ENCODE measurements at places on chromosomes 4 and X.

DNA sequence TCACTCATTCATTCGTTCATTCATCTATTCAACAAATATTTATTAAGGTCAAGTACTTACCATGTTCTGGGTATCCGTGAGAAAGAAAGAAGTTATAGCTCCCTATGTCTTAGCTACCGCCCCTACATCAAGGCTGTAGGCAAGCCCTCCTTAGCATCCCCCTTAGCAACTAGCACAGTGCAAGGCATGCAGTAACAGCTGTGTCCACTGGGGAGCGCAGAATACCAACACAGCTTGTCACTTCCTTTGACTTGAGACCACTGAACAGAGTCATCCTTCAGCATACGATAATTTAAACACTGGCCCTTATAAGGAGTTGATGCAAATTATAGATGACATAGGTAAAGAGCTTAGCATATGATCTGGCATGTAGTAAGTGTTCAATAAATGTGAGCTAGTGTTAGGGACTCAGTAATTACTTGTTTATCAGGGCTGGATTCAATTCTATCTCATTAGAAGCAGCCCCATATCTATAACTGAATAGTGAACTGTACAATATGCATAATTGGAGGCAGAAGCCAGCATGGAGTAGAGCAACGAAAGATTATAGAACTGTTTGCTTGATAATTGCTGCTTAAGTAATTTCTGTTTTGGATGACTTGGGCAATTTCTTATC, 8.7 kb downstream of the KIAA1210 start:
- no peaks in the 10 kb centered on the region for H3K4me1 ChIP-seq
- no peak overlapping the region for H3K4me3 ChIP-seq
- H3K27me3 ChIP-seq = no peaks in the 10 kb centered on the region
- peak; percentile 67 for DNase-seq
- no peak overlapping the region for H3K27ac ChIP-seq

GRCh38 chrX:12505127-12505526, 286.1 kb upstream of the PRPS2 start:
- DNase-seq = no peak
- H3K27me3 ChIP-seq = no peaks in the 10 kb centered on the region
- no peak overlapping the region for H3K4me3 ChIP-seq
- H3K4me1 ChIP-seq = no peaks in the 10 kb centered on the region
- H3K36me3 ChIP-seq = no peaks in the 10 kb centered on the region
- H3K27ac ChIP-seq = no peak overlapping the region

DNA sequence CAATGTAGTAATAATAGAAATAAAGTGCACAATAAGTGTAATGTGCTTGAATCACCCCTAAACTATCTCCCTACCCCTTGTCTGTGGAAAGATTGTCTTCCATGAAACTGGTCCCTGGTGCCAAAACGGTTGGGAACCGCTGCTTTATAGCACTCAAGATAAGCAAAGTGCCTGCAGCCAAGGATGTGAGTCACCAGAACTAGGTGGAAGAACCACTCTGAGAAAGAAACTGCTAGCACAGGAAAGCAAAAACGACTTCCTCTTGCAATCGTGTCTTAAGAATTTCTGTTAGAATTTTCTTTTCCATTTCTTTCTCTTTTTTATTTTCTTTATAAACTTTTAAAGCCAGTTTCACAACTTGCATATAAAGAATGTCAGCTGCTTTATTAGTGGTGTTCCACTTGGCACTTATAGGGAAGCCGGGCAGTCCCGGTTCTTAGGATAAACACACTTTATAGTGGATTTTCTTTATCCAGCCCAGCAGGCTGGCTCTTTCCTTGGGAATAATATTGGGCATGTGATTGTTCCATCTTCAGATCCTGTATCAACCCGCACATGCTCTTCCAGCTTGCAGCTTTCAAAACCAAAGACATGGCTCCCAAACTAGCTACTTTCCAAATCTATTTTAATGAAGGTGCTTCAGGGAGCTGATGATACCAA, 32.3 kb upstream of the CXCL8 start:
- peaks cover 24% of the 10 kb centered on the region for H3K4me1 ChIP-seq
- no peak overlapping the region for H3K4me3 ChIP-seq
- no peak for DNase-seq
- no peak overlapping the region for H3K27ac ChIP-seq
- no peaks in the 10 kb centered on the region for H3K27me3 ChIP-seq
- no peaks in the 10 kb centered on the region for H3K36me3 ChIP-seq

DNA sequence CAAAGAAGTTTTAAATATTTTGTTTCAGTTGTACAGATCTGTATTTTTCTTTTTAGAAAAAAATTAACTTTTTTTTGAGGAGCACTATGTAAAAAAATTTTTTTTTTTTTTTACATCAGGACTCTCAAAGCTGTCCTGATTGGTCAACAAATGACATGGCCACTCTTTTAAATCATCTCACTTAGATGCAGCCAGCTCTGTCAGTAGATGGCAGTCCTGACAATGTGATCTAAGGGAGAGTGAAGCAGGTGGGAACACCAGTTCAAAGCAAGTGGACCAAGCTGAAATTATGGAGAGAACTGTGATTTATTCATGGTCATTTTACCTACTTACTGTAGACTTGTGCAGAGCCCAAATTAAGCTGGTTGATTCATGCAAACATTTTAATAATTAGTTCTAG, 174.7 kb upstream of the GPRIN3 start:
- no peaks in the 10 kb centered on the region for H3K36me3 ChIP-seq
- H3K4me1 ChIP-seq = no peaks in the 10 kb centered on the region
- DNase-seq = peak; percentile 70
- no peak overlapping the region for H3K4me3 ChIP-seq
- no peak overlapping the region for H3K27ac ChIP-seq
- H3K27me3 ChIP-seq = no peaks in the 10 kb centered on the region

DNA sequence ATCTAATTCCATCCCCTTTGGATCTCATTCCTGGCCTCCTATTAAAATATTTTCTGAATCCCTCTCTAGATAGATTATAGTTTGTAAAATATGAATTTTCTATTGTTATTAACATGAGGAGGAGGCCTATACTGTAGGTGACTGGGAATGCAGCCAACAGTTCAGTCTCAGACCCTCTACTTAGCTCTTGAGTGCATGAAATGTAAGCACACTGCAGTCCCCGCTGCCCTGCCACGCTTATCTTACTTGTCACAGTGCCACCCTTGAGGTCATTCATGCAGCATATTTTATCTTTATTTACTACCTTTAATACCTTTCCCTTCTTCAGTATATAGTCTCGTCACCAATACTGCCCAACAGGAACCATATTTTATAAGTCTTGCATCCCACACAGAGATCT, 151.0 kb downstream of the CAMK2D start:
- H3K27ac ChIP-seq = no peak overlapping the region
- H3K4me3 ChIP-seq = no peak overlapping the region
- DNase-seq = no peak
- H3K4me1 ChIP-seq = no peaks in the 10 kb centered on the region
- H3K36me3 ChIP-seq = no peaks in the 10 kb centered on the region

GRCh38 chrX:38699696-38700095, 101.6 kb upstream of the MID1IP1 start:
- H3K36me3 ChIP-seq = no peaks in the 10 kb centered on the region
- no peak overlapping the region for H3K4me3 ChIP-seq
- H3K27me3 ChIP-seq = no peaks in the 10 kb centered on the region

GRCh38 chrX:19624739-19625138, 109.4 kb upstream of the MAP3K15 start:
- no peaks in the 10 kb centered on the region for H3K4me1 ChIP-seq
- H3K36me3 ChIP-seq = no peaks in the 10 kb centered on the region
- H3K4me3 ChIP-seq = no peak overlapping the region
- no peak overlapping the region for H3K27ac ChIP-seq

- peaks cover 13% of the 10 kb centered on the region for H3K4me1 ChIP-seq
- H3K27me3 ChIP-seq = no peaks in the 10 kb centered on the region
- no peak for DNase-seq
Measured at GRCh38 chr4:184355111-184355604, 119.2 kb downstream of the IRF2 start.

DNA sequence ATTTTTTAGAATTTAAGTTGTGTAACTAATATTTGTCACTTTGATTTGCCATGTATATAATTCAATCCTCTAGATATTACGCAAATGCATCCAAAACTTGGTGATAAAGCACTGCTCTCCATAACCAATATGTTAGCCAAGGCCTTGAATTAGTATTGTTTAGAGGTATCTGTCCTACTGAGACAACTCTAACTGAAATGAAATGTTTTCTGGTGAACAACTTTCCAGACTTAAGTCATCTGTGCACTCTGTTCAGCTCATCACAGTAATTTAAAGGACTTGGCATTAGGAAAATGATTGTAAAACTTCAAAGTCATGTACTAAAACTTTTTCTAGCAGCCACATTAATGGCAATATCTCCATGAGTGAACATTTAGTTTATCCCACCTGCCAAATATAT, 73.1 kb downstream of the HPGD start:
- no peaks in the 10 kb centered on the region for H3K27me3 ChIP-seq
- H3K4me1 ChIP-seq = peaks cover 34% of the 10 kb centered on the region
- H3K4me3 ChIP-seq = no peak overlapping the region
- no peaks in the 10 kb centered on the region for H3K36me3 ChIP-seq

DNA sequence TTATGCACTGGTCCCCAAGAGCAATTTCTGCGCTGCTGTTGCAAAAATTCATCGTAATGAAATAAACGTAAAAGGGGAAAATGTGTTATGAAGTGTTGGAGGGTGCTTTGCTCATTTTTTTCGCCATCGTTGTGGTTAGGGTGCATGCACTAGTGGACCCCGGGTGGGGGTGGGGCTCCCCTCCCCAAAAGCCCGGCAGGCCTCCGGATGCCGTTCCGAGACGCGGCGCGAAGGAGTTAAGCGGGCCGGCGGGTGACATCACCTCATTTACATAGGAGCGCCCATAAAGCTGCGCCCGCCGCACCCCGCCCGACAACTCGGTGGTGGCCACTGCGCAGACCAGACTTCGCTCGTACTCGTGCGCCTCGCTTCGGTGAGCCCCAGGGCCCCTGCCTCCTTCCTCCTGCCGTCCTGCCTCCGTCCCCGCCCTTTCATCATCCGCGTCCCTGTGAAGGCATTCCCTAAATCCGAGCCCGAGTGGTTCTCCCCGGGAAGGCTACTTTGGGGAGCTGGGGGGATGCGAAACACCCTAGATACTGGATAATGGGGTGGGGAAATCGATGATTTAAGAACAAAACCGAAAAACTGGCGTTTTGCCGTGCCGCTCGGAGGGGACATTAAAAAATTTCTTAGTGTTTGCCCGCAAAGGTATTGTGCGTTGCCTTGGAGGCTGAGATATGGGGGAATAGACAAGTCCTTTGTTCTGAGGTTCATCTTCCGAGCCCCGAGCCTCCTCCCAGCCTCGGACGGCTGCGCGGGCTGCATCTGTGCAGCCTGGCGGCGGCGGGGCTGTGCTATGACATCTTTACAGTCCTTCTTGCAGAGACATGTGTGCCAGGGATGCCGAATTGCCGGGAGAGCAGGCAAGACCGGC, at the start of gene TMSB4X:
TMSB4X (plus strand) TSS at position 315 of the 874 bp plus-strand sequence.
- peaks cover 4% of the 10 kb centered on the region for H3K4me1 ChIP-seq
- no peaks in the 10 kb centered on the region for H3K27me3 ChIP-seq
- H3K4me3 ChIP-seq = peak within 1 kb of the TSS; percentile 94
- no peaks in the 10 kb centered on the region for H3K36me3 ChIP-seq
- peak within 1 kb of the TSS; percentile 98 for H3K27ac ChIP-seq

- DNase-seq = no peak
- no peak overlapping the region for H3K4me3 ChIP-seq
- peaks cover 15% of the 10 kb centered on the region for H3K36me3 ChIP-seq
Measured at GRCh38 chr4:51866835-51867234, 23.9 kb downstream of the DCUN1D4 start.

- no peaks in the 10 kb centered on the region for H3K27me3 ChIP-seq
- H3K4me1 ChIP-seq = no peaks in the 10 kb centered on the region
- DNase-seq = no peak
- no peaks in the 10 kb centered on the region for H3K36me3 ChIP-seq
- H3K4me3 ChIP-seq = no peak overlapping the region
Measured at GRCh38 chrX:12716574-12716973, 74.6 kb upstream of the PRPS2 start.

DNA sequence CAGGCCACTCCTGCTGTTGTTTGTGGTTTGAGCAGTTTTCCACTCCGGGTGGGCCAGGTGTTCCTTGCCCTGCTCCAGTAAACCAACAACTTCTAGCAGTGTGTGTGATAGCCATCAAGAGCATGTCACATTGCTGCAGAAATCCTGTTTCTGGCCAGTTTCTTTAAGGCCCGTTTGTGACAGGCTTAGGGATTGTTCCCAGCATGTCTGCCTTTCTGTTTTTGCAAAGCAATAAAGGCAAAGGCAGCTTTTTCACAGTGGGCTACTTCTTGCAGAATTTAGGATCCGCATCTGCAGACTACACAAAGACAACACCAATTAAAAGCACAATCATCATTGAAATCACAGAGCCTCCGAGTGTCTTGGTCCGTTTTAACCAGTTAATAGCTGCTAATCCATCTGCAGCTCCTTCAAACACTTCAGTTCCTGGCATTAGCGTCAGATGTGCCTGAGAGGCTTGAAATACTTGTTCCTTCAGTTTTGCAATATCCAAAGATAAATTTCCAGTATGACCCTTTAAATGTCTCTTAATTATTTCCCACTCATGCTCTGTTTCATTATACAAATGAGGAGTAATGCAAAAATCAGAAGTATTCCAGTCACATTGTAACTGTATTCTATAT, 65.1 kb downstream of the ADAM29 start:
- no peaks in the 10 kb centered on the region for H3K27me3 ChIP-seq
- no peaks in the 10 kb centered on the region for H3K36me3 ChIP-seq
- no peak for DNase-seq
- H3K4me3 ChIP-seq = no peak overlapping the region
- H3K4me1 ChIP-seq = no peaks in the 10 kb centered on the region

- DNase-seq = peak; percentile 37
- H3K27ac ChIP-seq = peak overlapping the region; percentile 62
- 0 out of 2 replicates have a peak, but pooled peaks cover 9% of the 10 kb centered on the region for H3K4me1 ChIP-seq
- H3K4me3 ChIP-seq = no peak overlapping the region
- no peaks in the 10 kb centered on the region for H3K36me3 ChIP-seq
Measured at GRCh38 chr4:48653217-48654014, 126.7 kb downstream of the FRYL start.

DNA sequence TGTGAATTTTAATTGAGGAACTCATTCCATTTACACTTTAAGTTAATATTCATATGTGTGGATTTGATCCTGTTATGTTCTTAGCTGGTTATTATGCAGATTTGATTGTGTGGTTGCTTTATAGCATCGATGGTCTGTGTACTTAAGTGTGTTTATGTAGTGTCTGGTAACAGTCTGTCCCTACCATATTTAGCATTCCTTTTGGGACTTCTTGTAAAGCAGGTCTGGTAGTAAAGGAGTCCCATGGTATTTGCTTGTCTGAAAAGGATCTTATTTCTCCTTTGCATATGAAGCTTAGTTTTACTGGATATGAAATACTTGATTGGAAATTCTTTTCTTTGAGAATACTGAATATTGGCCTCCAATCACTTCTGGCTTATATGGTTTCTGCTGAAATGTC, 76.6 kb downstream of the KLF8 start:
- no peaks in the 10 kb centered on the region for H3K4me1 ChIP-seq
- H3K36me3 ChIP-seq = no peaks in the 10 kb centered on the region
- no peak for DNase-seq
- H3K4me3 ChIP-seq = no peak overlapping the region
- H3K27me3 ChIP-seq = no peaks in the 10 kb centered on the region
- no peak overlapping the region for H3K27ac ChIP-seq

Measured in GM23338 (cell line).